HT-29 (cell line): ENCODE measurements at places on chromosomes 12 and 14. TPM values are rescaled to one million over a fixed set of nuclear protein-coding genes. Genes with fewer than 3 reads are reported as not detected.

SDR9C7 gene
- total RNA-seq = not detected in 2 replicates

RERGL gene
- not detected in 2 replicates for total RNA-seq

SDS gene
- not detected in 2 replicates for total RNA-seq

GZMH gene
- total RNA-seq = not detected in 2 replicates

ASPG gene
- not detected in 2 replicates for total RNA-seq

PPFIA2 gene
- total RNA-seq = not detected in 2 replicates

CFAP251 gene
- total RNA-seq = 0.92 and 1.2 TPM in 2 replicates

CLEC14A gene
- not detected in 2 replicates for total RNA-seq

ANKRD33 gene
- not detected in 2 replicates for total RNA-seq

TRAF3 gene
- total RNA-seq = 8.7 and 13.5 TPM in 2 replicates

CCDC88C gene
- 41.7 and 45.3 TPM in 2 replicates for total RNA-seq

SERPINA10 gene
- not detected in 2 replicates for total RNA-seq

ITPR2 gene
- total RNA-seq = 10.8 and 12.2 TPM in 2 replicates

COCH gene
- 0.81 and 2.0 TPM in 2 replicates for total RNA-seq

STX2 gene
- total RNA-seq = 5.5 and 5.8 TPM in 2 replicates

ATXN3 gene
- 7.5 and 13.7 TPM in 2 replicates for total RNA-seq

SERPINA3 gene
- 1.0 and 2.0 TPM in 2 replicates for total RNA-seq

NANOG gene
- not detected in 2 replicates for total RNA-seq

GDF11 gene
- total RNA-seq = 2.0 and 3.8 TPM in 2 replicates

KRT3 gene
- not detected in 2 replicates for total RNA-seq

TSHR gene
- not detected in 2 replicates for total RNA-seq

KRT73 gene
- not detected in 2 replicates for total RNA-seq

C12orf56 gene
- not detected in 2 replicates for total RNA-seq

ANKS1B gene
- not detected in 2 replicates for total RNA-seq

CCDC184 gene
- not detected in 2 replicates for total RNA-seq

DPY19L2 gene
- not detected in 2 replicates for total RNA-seq

LALBA gene
- total RNA-seq = not detected in 2 replicates
